ENCODE measurements at places on chromosomes 3 and 15.

DNA sequence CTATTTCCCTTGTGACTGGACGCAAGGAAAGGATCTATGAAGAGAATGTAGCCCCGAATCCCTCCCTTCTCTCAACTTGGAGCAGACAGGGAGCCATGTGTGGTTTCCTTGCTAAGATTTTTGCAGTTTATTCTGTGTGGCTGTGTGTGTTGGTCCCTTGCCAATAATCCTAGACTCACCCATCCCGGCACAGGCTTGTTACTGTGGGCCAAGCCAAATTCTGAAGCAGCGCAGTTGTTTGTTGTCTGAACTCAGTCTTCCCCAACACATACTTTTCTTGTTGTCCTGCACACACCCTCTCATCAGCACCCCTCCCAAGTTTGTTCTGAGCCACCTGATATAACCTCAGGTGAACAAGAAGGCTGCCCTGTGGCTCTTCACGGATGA lies 193.3 kb upstream of the CTDSPL start:
- no peak for DNase-seq

DNA sequence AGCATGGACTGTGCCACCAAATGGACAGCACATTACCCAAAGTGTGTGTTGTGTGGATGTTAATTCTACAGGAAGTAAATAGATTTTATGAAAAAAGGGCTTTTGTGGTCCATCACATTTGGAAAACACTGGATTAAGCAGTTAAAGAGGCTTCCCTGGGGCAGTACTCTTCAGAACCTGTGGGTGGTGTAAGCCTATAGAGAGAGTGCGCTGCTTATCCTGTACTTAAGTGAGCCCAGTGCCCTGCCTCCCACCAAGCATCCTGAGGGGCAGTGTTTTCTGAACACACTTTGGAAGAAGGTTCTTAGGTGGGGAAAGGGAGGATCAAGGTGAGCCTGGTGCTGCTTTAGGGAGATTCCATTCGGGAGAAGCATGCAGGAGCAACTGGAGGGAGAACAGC lies 10.9 kb downstream of the TTLL3 start:
- DNase-seq = no peak

GRCh38 chr3:152957491-152957890 lies 122.6 kb downstream of the P2RY1 start:
- no peak for DNase-seq

- DNase-seq = no peak
These were observed 175.3 kb downstream of the PLCL2 start for GRCh38 chr3:17059989-17060550.

DNA sequence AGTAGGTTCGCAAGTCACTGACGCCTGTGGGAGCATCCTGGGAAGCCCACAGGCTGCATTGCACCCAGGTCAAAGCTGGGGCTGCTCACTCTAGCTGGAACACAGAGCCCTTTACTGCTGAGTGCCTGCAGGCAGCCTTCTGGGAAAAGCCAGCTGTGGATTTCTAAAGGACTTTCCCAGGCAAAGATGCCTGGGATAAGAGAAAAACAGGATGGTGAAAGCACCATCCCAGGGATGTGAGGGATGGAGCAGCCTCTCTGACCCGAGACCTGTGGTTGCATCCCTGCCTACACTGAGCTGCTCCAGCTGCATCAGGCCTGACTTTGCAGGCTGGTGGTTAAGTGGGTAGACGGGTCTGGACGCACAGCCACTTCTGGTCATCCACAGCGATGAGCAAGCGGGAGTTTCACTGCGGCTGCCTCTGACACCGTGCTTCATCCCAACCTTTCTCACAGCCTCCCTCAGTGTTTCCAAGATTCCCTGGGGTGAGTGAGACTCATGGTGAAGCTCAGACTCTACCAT lies 52.5 kb upstream of the AMOTL2 start:
- no peak for DNase-seq

DNA sequence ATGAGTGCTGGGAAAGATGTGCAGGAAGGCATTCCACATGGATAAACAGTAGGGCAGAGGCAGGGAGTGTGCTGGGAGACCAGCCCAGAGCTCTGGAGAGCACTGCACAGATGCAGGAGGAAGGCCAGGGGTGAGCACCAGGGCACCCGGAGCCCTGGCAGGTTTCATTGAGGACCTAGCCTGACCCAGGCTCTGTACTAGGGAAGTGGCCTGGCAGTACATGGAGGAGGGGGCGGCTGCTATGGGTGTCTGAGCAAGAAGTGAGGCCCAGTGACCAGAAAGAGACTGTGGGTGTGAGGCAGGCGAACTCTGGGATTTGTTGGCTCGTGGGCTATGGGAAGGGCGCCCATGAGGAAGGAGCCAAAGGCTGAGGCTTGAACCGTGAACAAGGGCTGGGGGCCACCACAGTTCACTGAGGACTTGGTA lies 139.1 kb downstream of the DNAJB8 start:
- DNase-seq = no peak

DNA sequence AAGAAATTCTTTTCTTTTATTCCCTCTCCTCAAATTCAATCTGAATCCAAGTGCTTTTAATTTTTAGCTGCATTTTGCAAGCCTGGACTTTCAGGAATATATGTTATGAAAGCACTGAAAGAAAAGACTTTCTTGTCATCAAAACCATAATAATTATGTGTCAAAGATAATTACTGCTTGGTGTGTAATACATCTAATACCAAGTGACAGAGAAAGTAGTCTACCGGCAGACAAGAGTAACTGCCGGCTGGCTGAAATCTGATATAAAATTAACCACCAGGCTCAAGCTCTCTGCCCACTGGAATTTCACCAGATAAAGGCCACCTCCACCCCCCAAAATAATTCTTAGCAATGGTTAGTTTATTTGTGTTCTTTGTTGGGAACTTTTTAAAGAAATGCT lies 220.9 kb upstream of the CDIN1 start:
- no peak for DNase-seq

GRCh38 chr3:74801924-74802323 lies 187.5 kb upstream of the CNTN3 start:
- DNase-seq = no peak

GRCh38 chr15:72236381-72237003 lies 5.5 kb upstream of the PKM start:
- DNase-seq = no peak

GRCh38 chr15:56425976-56426375 lies 39.0 kb downstream of the MNS1 start:
- no peak for DNase-seq

DNA sequence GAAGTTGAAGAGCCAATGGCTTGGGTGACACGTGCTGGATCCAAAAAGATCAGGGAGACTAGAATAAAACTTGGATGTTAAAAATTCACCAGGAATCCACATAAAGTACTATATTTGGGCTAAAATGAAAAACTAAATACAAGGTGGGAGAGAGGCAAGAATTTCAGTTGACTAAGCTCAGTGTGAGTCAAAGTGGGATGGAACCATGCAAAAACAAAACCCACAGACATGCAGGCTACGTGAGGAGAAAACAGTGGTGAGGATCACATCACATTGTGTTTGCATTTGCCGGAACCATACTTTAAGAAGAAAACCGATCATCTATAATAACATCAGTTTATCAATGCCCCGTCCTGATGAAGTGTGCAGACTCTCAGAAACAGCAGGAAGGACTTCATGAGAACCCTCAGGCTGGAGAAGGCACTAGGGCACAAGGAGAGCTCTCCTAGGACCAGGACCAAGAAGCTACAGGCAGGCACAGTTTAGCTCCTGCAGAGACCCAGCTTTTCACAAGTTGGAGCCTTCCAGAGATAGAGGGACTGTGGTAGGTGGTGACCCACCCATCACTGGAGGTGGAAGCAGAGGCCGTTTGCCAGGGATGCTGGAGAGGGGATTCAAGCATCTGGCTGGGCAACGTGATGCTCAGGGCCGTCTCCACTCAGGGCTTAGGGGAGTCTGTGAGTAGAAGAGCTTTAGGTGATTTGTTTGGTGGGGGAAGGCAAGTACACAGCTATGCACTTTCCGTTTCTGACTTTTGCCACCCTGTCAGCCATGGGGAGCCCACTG lies 29.0 kb upstream of the NR2E3 start:
- no peak for DNase-seq

DNA sequence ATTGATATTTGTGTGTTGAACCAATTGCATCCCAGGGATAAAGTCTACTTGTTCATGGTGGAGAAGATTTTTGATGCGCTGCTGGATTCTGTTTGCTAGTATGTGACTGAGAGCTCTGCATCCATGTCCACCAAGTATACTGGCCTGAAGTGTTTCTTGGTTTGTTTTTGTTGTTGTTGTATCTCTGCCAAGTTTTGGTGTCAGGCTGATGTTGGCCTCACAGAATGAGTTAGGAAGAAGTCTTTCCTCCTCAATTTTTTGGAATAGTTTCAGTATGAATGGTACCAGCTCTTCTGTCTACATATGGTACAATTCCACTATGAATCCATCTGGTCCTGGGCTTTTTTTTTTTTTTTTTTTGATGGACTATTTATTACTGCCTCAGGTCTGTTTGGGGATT lies 50.9 kb upstream of the OSTN start:
- no peak for DNase-seq

- no peak for DNase-seq
These were observed 101.2 kb downstream of the TLE3 start for GRCh38 chr15:69996321-69997160.

- DNase-seq = no peak
These were observed 21.6 kb downstream of the RPL22L1 start for GRCh38 chr3:170848292-170848917.

GRCh38 chr3:119310071-119310470 lies 15.9 kb downstream of the ARHGAP31 start:
- DNase-seq = no peak

DNA sequence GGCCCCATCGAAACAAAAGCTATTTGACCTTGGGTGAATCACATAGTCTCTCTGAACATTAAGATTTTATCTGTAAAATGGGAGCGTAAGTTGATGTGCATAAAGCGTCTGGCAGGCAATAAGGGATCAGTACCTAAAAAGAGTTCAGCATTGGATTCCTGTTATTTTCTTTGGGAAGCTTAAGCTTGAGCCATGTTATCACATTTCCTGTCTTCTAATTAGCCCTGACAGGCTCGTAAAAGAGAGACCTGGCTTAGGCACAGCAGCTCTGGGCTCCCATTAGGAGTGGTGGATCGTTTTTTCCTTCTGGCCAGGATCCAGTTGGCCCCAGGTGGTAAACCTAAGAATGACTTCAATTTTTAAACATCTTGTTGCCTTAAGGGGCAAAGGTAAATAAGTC lies 26.0 kb upstream of the CA12 start:
- no peak for DNase-seq

GRCh38 chr3:167978071-167978470 lies 117.7 kb downstream of the GOLIM4 start:
- DNase-seq = no peak

DNA sequence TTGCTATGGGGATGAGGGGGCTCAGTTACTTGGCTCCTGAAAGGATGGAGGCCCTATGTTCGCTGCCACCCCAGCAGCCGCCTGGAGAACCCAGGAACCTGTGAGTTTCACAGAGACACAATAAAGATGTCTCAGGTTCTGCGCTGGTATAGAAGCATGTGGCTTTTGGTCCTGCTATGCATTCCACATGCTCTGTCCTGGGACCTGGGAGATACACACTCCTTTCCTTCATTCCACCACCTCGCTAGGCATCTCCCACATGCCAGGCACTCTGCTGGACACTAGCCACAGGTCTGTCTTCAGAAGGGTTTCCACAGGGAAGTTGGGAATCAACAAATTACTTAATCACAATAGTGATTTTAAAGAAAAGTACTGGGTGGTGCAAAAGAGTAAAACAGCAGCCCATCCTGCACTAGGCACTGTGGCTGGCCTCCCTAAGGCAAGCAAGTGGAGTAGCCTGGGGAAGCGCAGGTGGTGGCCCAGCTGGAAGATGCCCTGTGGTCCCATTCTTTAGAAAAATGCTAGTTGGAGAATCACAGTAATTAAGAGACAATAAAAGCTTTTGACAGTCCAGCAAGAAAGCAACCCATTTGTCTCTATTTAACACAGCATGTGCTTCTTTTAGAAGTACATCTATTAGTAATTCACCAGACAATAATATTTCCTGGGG lies 408.9 kb upstream of the WNT5A start:
- no peak for DNase-seq

DNA sequence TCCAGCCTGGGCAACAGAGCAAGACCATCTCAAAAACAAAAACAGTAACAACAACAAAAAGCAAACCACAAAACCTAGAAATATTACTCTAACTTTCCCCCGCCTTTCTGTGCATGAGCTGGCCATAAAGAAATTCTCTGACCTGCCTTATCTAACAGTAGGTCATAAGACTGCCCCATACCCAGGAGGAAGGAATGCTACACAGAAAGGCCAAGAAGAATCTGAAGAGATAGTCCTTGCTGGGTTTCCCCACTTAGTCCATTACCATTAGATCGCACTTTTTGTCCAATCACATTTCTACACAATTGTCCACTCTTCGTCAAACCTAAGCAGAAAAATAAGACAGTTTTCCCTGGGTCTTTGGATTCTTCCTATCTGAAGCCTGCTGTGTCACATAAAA lies 23.5 kb downstream of the CIAO2A start:
- no peak for DNase-seq
